ENCODE measurements at places on chromosomes 1 and 21.

DNA sequence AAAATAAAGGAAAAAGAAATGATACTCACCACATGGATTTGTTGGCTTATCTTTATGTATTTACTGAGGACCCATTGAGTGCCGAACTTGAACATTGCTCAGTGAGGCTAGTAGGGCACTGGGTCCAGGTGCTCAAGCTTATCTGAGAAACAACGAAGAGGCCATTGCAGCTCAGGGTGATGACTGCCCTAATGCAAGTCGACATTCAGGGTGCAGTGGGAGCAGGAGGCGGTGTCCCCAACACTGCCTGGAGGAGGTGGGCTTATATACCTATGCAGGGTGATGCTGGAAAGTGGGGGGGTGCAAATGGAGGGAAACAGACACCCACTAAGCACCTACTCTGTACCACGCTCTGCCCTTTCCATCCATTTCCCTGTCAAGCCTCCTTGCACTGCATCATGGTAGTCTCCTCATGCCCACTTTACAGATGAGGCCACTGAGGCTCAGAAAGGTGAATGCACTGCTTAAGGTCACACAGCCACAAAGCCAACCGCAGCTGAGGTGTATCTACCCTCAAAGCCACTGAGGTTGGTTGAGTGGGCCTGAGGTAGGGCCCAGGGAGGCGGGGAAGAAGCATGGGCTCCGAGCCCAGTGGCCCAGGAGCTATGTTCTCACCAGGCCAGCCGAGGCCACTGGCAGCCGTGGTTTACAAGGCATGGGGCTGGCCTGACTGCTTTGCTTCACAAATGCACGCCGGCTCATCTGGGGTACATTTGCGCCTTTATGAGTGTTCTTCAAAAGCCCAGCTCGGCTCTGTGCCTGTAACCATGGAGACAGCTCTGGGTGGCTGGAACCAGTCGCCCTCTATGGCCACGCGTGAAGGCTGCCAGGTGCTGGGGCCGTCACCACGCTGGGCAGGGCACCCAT is 103.8 kb downstream of the EPHB2 start:
- H3K36me3 ChIP-seq: peaks cover 9% of the 10 kb centered on the region
- peaks cover 4% of the 10 kb centered on the region for H3K4me1 ChIP-seq
- no peak overlapping the region for H3K27ac ChIP-seq
- DNase-seq: peak; percentile 33

- no peak overlapping the region for H3K4me3 ChIP-seq
- no peak for DNase-seq
- no peaks in the 10 kb centered on the region for H3K27me3 ChIP-seq
- no peaks in the 10 kb centered on the region for H3K4me1 ChIP-seq
- H3K36me3 ChIP-seq: no peaks in the 10 kb centered on the region
Measured at GRCh38 chr1:112888630-112889029, 67.4 kb downstream of the SLC16A1 start.

GRCh38 chr1:72280711-72281110 is 1.6 kb downstream of the NEGR1 start:
- H3K27ac ChIP-seq: no peak overlapping the region
- no peaks in the 10 kb centered on the region for H3K4me1 ChIP-seq
- no peak overlapping the region for H3K4me3 ChIP-seq
- no peak for DNase-seq

DNA sequence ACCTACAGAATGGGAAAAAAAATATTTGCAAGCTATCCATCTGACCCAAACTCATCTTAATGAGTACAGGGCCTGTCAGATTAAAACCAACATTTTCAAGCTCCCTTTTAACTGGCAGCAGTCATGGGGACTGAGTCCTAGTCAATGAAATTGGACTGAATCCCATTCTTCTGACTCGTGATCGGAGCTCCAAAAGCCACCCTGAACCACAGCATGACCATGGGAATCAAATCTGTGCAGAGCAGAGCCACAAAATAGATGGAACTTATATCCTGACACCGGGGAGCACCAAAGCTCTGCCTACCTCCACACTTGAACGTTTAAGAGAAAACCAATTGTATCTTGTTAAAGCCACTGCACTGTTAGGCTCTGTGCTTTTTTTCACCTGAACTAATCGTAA is 5.0 kb upstream of the RWDD3 start:
- H3K4me3 ChIP-seq: no peak overlapping the region
- no peaks in the 10 kb centered on the region for H3K36me3 ChIP-seq
- no peaks in the 10 kb centered on the region for H3K27me3 ChIP-seq
- peaks cover 6% of the 10 kb centered on the region for H3K4me1 ChIP-seq

DNA sequence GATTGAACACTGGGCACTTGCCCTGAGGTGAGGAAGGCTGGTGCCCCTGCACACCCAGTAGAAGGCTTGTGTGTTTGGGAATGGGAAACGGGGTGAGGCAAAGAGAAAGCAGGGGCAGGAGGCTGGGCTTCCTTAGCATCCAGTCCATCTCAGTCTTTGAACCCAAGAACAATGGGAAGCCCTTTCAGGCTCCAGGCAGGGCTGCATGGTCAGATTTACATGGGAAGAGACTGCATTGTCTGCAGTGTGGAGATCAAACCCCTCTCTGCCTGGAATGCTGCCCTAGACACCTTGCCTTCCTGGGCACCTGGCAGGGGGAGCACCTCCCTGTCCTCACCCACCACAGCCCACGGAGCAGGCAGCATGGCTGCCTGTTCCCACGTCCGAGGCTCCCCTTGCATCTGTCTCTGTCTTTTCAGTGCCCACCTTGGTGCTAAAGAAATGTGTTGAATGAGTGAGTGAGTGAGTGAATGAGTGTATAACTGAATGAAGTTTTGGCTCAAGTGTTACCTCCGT is 268.5 kb downstream of the GRIK3 start:
- peaks cover 17% of the 10 kb centered on the region for H3K27me3 ChIP-seq
- no peak overlapping the region for H3K4me3 ChIP-seq
- no peaks in the 10 kb centered on the region for H3K36me3 ChIP-seq
- H3K4me1 ChIP-seq: no peaks in the 10 kb centered on the region

DNA sequence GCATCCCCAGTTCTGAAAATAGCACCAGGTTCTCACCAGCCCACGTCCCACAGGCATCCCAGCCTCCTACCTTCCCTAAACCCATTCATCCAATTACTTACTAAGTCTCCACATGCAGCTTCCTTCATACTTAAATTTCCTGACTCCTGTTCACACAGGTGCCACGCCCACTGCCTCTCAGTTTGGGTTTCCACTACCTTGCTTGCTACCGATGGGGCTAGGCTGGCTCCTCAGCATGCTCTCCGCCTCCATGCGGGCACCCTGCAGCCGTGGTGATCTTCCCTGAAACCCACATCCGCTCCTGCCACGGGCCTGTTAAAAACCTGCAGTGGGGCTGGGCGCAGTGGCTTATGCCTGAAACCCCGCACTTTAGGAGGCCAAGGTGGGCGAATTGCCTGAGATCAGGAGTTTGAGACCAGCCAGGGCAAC is 70.4 kb upstream of the ANGPTL1 start:
- H3K4me1 ChIP-seq: no peaks in the 10 kb centered on the region
- no peaks in the 10 kb centered on the region for H3K27me3 ChIP-seq
- no peak overlapping the region for H3K4me3 ChIP-seq
- DNase-seq: no peak
- no peaks in the 10 kb centered on the region for H3K36me3 ChIP-seq
- no peak overlapping the region for H3K27ac ChIP-seq

GRCh38 chr1:26862781-26863684 is at the start of gene SFN:
Gene SFN, plus strand, starts transcription at chr1:26863149. Its CDS starts 64 bp downstream, at chr1:26863213.
- H3K27ac ChIP-seq: peak within 1 kb of the TSS; percentile 51
- H3K4me3 ChIP-seq: peak within 1 kb of the TSS; percentile 98
- H3K4me1 ChIP-seq: peaks cover 25% of the 10 kb centered on the region
- no peaks in the 10 kb centered on the region for H3K27me3 ChIP-seq
- H3K36me3 ChIP-seq: no peaks in the 10 kb centered on the region

GRCh38 chr21:23812485-23812884 is 1794.8 kb downstream of the MRPL39 start:
- no peak overlapping the region for H3K4me3 ChIP-seq
- H3K27me3 ChIP-seq: no peaks in the 10 kb centered on the region
- no peaks in the 10 kb centered on the region for H3K4me1 ChIP-seq
- no peaks in the 10 kb centered on the region for H3K36me3 ChIP-seq
- no peak overlapping the region for H3K27ac ChIP-seq
- no peak for DNase-seq

GRCh38 chr1:112399456-112399855 is 3.4 kb downstream of the CTTNBP2NL start:
- no peak for DNase-seq
- no peak overlapping the region for H3K4me3 ChIP-seq
- no peaks in the 10 kb centered on the region for H3K27me3 ChIP-seq
- no peak overlapping the region for H3K27ac ChIP-seq

GRCh38 chr1:50968821-50969610 is 1.0 kb upstream of the CDKN2C start:
- H3K27me3 ChIP-seq: peaks cover 34% of the 10 kb centered on the region
- H3K4me3 ChIP-seq: peak overlapping the region; percentile 63
- peaks cover 6% of the 10 kb centered on the region for H3K4me1 ChIP-seq
- H3K27ac ChIP-seq: peak overlapping the region; percentile 71
- peak; percentile 10 for DNase-seq
- no peaks in the 10 kb centered on the region for H3K36me3 ChIP-seq

GRCh38 chr1:115606305-115606704 is 35.5 kb upstream of the VANGL1 start:
- H3K36me3 ChIP-seq: no peaks in the 10 kb centered on the region
- H3K27ac ChIP-seq: no peak overlapping the region
- no peak overlapping the region for H3K4me3 ChIP-seq
- no peak for DNase-seq
- H3K27me3 ChIP-seq: no peaks in the 10 kb centered on the region
- no peaks in the 10 kb centered on the region for H3K4me1 ChIP-seq

DNA sequence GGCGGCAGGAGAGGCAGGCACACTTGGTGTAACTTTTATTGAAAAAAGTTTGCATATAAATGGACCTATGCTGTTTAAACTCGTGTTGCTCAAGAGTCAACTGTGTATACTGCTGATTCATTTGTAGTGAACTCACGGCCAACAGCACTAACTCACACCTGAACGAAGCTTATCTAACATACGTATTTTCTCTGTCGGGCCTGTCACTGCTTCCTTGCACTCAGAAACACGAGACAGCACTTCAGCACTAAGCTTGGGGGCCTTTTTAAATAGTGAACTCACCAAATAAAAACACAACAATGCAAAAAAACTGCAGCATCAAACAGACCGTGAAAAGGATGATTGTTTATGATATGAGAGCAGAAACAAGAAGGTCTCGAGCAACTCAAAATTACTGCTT is 58.9 kb upstream of the NEK2 start:
- H3K27ac ChIP-seq: no peak overlapping the region
- peaks cover 3% of the 10 kb centered on the region for H3K4me1 ChIP-seq
- no peaks in the 10 kb centered on the region for H3K27me3 ChIP-seq
- no peak overlapping the region for H3K4me3 ChIP-seq
- H3K36me3 ChIP-seq: no peaks in the 10 kb centered on the region

DNA sequence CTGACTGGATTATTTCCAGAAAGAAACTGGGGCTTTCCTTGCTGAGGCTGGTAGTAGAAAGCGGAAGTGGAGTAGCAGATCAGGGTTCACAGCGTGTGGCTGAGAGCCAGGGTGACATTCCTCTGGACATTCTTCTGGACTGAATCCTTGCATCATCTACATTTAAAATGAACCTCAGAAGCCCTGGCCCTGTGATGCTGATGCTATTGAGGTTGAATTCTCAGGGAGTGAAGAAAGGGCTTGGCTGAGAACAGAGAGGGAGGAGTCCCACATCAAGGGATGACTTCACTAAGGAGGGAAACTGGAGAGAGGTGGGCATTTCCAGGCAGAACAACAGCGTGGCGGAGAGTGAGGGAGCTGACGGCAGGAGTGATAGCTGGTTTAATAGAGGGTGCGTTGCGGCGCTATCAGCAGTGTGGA is 102.3 kb upstream of the LMO4 start:
- H3K27ac ChIP-seq: no peak overlapping the region
- peak; percentile 56 for DNase-seq
- H3K27me3 ChIP-seq: no peaks in the 10 kb centered on the region
- H3K36me3 ChIP-seq: no peaks in the 10 kb centered on the region
- H3K4me1 ChIP-seq: no peaks in the 10 kb centered on the region
- no peak overlapping the region for H3K4me3 ChIP-seq

DNA sequence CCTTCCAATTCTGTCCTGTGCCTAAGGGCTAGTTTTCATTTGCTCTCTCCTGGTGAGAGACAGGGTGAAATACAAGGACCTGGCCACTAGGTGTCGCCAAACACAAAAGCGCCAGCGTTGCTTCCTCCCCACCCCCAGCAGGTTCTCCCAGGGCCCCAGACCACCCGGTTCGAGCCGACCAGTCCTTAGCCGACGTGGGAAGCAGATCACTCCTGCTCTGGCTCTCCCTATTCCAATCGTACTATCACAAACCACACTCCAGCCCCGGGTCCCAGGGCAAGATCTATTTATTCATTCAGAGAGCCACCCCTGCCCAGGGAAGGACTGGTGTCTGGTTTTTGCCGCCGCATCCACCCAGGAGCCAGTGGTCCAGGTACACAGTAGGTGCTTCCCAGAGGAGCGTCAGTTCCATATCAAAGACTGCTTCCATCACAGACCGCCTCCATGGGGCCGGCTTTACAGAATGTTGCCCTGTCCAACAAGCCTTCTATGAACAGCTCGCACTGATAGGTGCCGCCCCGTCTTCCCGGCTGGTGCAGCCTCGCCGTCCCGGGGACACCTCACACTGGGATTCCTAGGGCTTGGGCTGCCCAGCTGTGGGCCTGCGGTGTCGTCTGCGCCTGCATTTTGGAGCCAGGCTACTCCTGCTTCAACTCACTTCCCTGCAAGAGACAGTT is 35.0 kb downstream of the CTNNBIP1 start:
- peaks cover 10% of the 10 kb centered on the region for H3K4me1 ChIP-seq
- DNase-seq: peak; percentile 61
- peaks cover 15% of the 10 kb centered on the region for H3K36me3 ChIP-seq

DNA sequence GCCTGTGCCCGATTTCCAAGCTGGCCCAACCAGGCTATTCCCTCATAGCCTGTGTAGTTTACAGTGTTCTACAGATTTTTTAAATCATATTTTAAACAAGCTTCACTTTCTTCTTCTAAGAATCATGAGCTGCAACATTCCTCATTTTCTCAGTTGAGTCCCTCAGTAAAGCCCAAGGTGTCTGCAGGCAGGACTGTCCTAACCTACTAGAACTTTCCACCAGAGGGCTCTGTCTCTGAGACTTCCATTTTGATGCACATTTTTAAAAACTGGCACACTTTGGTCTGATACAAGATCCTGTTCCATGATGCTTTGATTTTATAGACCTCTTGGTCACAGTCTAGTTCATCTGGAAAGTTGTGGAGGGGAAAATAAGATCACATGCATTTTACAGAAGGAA is 21.6 kb upstream of the SLAMF6 start:
- H3K27ac ChIP-seq: peak overlapping the region; percentile 78
- no peaks in the 10 kb centered on the region for H3K36me3 ChIP-seq
- no peak for DNase-seq
- no peak overlapping the region for H3K4me3 ChIP-seq

DNA sequence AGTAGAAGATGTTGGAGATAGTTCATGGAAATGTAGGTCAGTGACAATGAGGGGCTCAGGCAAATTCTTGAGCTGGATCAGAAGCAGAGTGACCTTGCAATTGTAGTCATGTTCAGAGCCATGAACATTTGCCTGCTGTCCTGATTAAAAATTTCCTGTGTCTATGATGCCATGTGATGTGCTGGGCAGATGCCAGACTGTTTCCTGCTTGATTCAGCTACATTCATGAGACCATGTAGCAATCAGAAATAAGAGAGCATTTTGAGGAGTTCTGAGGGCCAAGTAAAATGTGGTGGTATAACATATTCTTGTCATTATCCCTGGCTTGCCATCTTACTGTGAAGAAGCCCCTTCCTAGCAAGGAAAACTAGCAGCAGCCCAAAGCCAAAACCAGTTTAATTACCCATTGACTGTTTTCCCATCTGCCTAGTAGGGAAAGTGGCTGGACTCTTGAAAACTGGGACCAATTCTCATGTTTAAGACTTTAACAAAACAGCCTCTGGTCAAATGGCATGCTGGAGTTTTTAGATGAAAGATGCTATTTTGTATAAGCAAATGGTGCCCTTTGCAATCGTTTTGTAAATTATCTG is 118.3 kb downstream of the NOS1AP start:
- H3K27ac ChIP-seq: no peak overlapping the region
- H3K27me3 ChIP-seq: no peaks in the 10 kb centered on the region
- H3K4me3 ChIP-seq: no peak overlapping the region
- H3K36me3 ChIP-seq: no peaks in the 10 kb centered on the region
- no peak for DNase-seq
- peaks cover 15% of the 10 kb centered on the region for H3K4me1 ChIP-seq

All from large intestine (tissue), 12 donors.